ENCODE measurements at places on chromosomes 11 and 22. TPM values are rescaled to one million over a fixed set of nuclear protein-coding genes. Genes with fewer than 3 reads are reported as not detected.

GRCh38 chr11:2836315-2837095, 49.1 kb downstream of the CDKN1C start:
- no peak for DNase-seq

GRCh38 chr22:45303181-45303580, 6.6 kb upstream of the FAM118A start:
- DNase-seq: no peak

- no peak for DNase-seq
Observed at GRCh38 chr11:71282581-71283351, 30.4 kb upstream of the SHANK2 start.

OR10D3 gene
- total RNA-seq: not detected

Data from ovary (tissue), 10 donors.